ENCODE measurements at places on chromosomes 1 and 21.

DNA sequence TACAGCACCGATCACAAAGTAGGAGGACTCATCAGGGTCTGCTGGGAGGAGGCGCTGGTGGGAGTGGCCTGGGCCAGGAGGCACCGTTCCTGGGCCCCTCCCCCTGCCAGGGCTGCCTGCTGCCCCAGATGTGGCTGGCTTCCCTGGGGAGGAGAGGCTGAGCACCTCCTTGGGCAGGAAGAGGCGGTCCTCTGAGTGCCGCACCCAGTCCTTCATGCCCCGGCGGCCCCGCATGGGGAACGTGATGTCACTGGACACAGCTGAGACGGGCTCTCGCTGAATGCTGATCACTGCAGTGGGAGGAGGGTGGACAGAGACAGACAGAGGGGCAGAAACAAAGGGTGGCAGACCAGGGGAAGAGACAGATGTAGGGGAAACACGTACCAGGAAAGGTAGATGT is 24.8 kb downstream of the ADGRB2 start:
- peak; percentile 70 for DNase-seq

- no peak for DNase-seq
These were observed 990.0 kb downstream of the KCNT2 start for GRCh38 chr1:195618287-195618686.

DNA sequence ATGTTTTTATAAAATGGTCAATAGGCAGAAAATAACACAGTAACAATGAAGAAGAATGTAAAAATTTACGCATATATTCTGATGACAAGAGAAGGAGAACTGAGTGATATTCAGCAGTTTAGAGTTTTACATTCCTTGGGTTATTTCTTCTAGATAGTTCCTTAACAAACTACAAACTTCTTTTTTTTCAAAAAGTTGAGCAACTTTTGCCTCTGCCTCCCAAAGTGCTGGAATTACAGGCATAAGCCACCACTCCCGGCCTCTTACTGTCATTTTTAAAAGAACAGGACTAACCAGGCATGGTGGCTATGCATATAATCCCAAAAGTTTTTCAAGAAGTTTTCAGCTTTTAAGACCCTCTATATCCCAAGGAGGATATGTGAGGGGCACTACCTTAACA is 32.9 kb downstream of the ARNT start:
- no peak for DNase-seq

- no peak for DNase-seq
These were observed 53.0 kb upstream of the LRRN2 start for GRCh38 chr1:204738506-204738905.

- DNase-seq: no peak
These were observed 14.8 kb upstream of the ARHGEF16 start for GRCh38 chr1:3439346-3440299.

DNA sequence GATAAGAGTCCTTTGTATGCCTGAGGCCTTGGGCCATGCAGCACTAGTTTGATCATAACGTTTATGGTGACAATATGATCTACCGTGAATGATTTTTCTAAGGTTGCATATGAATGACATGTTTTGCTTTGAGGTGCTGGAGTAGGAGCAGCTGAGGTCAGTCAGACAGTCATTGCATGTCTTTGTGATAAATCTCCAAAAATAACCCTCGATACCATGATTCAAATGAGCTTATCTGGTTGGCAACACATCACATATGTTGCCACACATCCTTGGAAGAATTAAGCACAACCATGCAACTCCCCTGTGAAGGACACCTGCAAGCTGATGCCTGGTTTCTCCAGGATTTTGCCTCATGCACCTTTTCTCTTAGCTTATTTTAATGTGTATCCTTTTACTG is 394.5 kb downstream of the LTN1 start:
- DNase-seq: no peak

DNA sequence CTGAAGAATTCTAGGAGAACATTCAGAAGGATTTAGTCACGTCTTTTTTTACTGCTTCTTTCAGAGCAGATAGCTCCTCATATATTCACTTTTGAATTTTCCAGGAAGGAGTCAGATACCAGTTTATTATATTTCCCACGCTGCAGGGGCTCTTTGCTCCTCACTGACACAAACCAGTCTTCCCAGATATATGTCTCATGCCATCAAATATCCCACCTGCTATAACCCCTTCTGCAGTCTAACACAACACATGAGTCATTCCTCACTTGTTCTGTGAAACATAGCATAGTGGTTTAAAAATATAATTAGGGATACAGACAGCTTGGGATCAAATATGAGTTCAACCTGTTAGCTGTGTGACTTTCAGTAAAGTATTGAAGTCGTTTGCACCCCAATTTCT is 251.7 kb upstream of the DPYD start:
- DNase-seq: no peak

DNA sequence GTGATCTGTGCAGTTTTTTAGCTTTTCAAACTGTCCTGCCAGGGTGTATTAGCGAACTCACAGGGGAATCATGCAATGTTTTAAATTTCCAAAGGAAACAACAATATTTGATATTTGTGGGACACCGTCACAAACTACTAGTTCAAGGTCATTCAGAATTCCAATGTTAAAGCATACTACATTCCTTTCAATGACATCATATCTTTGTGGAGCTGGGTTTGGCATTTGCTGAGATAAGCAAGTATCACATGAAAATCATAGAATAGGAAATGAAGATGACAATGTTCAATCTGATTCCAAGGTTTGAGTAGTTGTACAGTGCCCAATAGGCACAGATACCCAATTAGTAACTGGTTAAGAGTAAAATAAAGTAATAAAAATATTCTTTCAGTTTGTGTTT is 35.6 kb downstream of the NUF2 start:
- DNase-seq: no peak

- DNase-seq: no peak
These were observed 159.0 kb downstream of the PTBP2 start for GRCh38 chr1:96880626-96881025.

- DNase-seq: no peak
These were observed 25.0 kb downstream of the DUSP10 start for GRCh38 chr1:221716713-221717484.

DNA sequence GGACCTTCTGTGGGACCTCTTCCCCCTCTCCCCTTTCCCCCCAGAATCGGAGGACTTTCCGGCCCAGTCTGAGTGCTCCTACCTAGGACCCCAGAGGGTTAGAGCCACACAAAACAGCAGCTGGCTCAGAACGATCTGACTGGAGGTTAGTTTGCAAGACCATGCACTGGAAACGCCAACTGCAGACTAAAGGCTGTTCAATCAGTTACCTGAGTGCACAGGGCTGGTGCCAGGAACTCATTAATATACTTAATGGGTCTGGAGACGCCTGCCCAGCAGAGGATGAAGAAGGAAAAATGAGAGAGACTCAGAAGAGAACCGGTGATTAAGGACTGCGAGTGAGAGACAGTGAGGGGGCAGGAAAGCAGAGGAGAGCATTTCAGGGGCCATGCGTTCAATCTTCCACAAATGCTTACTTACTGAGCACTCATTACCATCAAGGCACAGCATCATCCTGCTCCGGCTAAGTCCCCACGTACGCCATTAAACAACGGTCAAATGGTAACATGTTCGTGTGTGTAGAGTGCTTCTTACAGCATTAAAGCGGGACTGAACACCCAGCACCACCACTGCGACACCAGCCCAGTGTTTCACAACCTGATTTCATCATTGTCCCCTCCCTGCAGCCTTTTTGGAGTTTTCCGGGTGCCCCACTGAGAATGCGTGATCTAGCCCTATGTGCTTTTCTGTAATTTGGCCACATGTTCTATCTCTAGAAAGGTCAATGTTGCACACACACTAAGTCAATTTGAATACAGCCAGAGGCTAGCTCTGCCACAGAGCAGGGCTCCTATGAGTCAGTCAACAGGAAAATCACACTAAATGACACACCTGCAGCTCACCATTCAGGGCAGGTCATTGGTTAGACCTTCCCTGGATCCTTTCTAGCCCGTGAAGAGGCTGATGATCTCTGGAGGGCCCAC is 7.6 kb downstream of the ENO1 start:
- no peak for DNase-seq

DNA sequence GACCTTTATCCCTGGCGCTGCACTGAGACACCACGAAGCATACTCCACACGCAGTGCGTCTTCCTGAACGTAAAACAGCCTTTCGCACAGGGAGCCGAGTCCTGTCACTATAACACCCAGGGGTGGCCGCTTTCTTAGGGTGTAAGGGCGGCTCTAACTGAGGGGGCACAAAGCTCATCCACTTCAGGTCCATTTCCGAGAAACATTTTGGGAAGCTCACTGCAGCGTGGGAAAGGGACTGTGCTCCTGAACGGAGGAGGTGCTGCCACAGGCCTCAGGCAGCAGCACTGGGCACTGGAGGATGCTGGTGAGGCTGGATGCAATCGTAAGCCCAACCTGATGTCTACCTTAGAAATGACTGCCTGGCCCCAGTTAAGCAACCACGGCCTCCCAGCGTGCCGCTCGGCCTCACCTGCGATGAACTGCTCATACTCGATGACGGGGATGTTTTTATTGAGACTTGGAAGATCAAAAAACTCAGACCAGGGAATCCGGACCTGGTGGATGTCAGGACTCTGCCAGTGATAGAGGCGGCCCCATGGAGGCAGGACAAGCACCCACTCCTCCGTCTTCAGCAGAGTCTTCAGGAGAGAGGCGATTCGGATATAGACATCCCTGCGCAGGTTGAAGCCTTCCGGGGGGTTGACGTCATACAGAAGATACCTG is 2.3 kb downstream of the POFUT2 start:
- DNase-seq: no peak

- no peak for DNase-seq
These were observed 35.9 kb downstream of the LYPLAL1 start for GRCh38 chr1:219209578-219209977.

DNA sequence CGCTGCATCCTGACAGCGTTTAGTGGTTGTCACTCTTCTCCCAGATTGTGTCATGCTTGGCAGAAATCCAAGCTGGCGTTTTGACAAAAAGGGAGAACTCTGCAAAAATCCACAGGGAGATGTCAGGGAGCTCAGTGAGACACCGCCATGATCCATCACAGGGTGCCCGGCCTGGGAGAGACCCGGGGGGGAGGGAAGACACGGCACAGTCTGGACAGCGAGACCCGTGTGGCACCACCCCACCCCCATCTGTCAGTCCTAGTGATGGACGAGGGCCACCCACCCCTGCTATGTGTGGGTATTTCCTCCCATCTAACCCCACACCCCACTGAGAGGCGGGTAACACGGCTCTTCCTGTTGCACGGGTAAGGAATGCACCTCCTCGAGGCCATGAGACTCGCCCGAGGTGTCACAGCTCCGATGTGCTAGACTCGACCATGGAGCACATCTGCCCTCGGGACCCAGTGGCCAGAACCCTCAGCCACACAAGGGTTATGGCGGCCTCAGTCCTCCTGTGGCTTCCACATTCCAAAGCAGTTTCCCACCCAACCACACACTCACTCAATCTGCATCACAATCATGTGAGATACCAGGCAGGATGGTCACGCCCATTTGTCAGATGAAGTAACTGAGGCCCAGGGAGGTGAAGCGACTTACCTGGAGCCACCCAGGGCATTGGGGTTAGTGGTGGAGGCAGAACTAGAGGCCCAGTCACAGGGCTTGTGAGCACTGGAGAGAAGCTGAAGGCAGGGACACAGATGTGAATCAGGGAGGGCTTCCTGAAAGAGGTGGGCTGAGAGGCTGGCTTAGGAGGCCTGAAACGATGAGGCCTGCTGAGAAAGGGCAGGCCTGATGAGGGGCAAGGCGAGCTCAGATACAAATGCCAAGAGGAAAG is 688.5 kb downstream of the MATN1 start:
- DNase-seq: no peak

GRCh38 chr1:245054507-245055270 is 100.1 kb upstream of the KIF26B start:
- no peak for DNase-seq

GRCh38 chr1:71593523-71593922 is 512.7 kb upstream of the ZRANB2 start:
- no peak for DNase-seq

DNA sequence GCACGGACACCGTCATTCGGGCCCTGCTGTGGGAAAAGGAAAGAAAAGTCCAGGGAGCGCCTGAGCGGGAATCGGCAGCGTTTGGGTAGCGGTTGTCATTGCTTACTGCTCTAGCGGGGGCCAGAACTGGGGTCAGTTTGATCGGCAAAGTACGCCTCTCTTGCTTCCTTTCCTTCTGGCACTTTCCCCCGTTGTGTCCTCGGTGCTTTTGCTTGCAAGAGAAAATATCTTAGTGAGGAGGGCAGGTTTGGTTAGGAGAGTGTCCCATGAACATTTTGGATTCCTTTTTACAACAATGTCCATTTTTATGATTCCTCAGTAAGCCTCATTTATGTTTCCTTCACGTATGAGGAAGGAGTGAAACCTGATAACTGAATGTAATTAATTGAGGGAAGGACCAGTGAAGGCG is 670 bp downstream of the ST3GAL3 start:
- DNase-seq: peak; percentile 54

DNA sequence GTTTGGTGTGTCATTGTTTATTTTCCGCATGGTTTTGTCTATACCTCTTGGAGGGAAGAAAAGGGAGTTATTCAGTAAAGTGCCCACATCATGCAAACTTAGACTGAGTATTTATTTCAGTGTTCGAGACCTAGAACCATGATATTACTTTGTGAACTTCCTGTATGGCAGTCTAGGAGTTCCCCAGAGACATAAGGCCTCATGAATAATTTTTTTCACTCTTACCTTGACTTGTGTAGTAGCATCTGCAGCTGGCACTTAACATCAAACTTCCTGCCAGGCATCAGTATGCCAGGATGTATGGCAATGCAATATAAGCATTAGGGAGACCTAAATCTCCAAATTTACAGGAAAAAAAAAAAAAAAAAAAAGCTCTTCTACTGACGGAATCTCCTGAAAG is 287.7 kb downstream of the NEGR1 start:
- DNase-seq: no peak

DNA sequence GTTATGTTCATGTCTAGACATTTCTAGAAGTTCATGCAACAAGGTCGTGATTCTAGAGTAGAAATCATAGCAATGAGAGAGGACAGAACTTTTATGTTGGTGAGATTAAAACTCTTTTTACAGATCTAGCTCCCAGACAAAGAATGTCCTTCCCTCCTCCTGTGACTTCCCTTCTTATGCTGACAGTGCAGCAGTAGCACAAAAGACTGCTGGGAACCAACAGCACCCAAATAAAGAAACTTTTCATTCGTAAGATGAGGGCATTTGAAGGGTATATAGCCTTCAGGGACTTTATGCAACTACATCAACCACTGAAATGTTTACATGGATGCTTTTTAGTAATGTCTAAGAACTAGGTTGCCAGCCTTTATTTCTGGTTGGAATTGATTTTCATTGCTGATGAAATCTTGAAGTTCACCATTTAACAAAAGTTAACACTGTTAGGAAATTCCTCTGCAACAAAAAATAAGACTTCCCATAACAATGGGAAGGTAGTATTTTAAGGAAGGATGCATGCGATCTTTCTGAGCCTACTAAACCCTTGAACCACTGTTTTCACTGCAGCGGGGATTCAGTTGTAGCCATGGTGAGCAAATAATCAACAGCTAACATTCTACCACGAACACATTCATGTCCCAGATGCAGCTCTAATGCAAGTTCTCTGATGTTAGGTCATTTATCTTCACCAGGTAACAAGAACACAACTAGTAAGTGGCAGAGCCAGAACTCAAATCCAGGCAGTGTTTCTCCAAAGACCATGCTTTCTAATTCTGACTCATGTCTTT is 672.8 kb downstream of the PTPRC start:
- no peak for DNase-seq

- DNase-seq: no peak
These were observed 77.0 kb upstream of the C1orf105 start for GRCh38 chr1:172343240-172344160.

- no peak for DNase-seq
These were observed 8.7 kb downstream of the CD247 start for GRCh38 chr1:167509587-167509986.

Data from SW480 (cell line).